ENCODE measurements at places on chromosomes 5 and 9. TPM values are rescaled to one million over a fixed set of nuclear protein-coding genes. Genes with fewer than 3 reads are reported as not detected.
A peak's percentile ranks its signal among the peaks of the same experiment; 100 is the strongest.

- DNase-seq = no peak
- H3K36me3 ChIP-seq = no peaks in the 10 kb centered on the region
- H3K27ac ChIP-seq = no peak overlapping the region
- no peaks in the 10 kb centered on the region for H3K4me1 ChIP-seq
- no peak overlapping the region for H3K4me3 ChIP-seq
Observed at GRCh38 chr5:129656952-129657351, 90.9 kb upstream of the MINAR2 start.

DNA sequence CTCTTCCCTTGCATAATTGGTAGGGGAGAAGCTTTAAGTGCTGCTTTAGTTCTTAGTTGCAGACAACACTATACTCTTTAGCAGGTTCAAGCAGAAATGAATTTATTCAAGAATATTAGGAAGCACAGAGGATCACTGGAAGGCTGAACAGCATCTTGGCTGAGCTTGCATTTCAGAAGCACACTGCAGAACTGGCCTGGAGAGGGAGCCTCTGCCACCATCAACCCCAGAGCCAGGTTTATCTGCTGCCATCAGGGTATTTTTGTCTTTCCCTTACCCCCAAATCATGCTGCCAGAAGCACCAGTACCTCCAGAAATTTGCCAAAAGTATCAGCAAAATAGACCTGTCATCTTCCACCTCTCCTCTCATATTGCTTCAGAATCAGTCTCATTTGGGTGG is 440.7 kb downstream of the DMAC1 start:
- no peak overlapping the region for H3K4me3 ChIP-seq
- H3K27ac ChIP-seq = no peak overlapping the region

DNA sequence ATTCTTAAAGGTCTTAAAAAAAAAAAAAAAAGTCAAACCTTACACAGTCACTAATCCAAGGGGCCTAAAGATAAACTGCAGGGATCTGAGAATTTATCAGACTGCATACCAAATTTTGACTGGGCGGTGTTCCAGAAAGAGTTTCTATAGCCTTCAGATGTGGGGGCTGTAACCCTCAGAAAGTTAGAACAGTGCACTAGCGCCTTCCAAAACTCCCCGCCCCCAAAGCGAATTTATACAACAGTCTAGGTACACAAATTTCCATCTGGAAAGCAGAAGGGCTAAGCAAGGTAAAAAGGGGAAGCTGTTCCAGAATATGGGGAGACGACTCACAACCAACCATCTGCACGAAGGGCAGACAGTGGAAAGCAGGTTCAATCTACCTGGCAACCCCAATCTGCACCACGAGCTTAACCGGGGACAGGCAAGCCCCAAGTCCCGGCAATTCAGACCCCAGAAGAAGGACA is 813 bp downstream of the ERMP1 start:
- peaks cover 18% of the 10 kb centered on the region for H3K4me1 ChIP-seq
- H3K36me3 ChIP-seq = peaks cover 4% of the 10 kb centered on the region
- H3K4me3 ChIP-seq = peak overlapping the region; percentile 74
- peak overlapping the region; percentile 86 for H3K27ac ChIP-seq
- no peaks in the 10 kb centered on the region for H3K27me3 ChIP-seq

GRCh38 chr5:163276466-163276865 is 160.9 kb upstream of the CCNG1 start:
- H3K36me3 ChIP-seq = no peaks in the 10 kb centered on the region
- DNase-seq = no peak
- no peaks in the 10 kb centered on the region for H3K4me1 ChIP-seq
- no peak overlapping the region for H3K4me3 ChIP-seq

- H3K36me3 ChIP-seq = no peaks in the 10 kb centered on the region
- DNase-seq = no peak
- no peak overlapping the region for H3K27ac ChIP-seq
- H3K4me1 ChIP-seq = no peaks in the 10 kb centered on the region
- no peak overlapping the region for H3K4me3 ChIP-seq
- H3K27me3 ChIP-seq = no peaks in the 10 kb centered on the region
Observed at GRCh38 chr5:61496860-61497259, 164.8 kb downstream of the ZSWIM6 start.

GRCh38 chr9:75200892-75201470 is 112.7 kb downstream of the OSTF1 start:
- no peak overlapping the region for H3K27ac ChIP-seq
- DNase-seq = peak; percentile 61
- H3K36me3 ChIP-seq = no peaks in the 10 kb centered on the region
- no peaks in the 10 kb centered on the region for H3K4me1 ChIP-seq
- H3K4me3 ChIP-seq = no peak overlapping the region

DNA sequence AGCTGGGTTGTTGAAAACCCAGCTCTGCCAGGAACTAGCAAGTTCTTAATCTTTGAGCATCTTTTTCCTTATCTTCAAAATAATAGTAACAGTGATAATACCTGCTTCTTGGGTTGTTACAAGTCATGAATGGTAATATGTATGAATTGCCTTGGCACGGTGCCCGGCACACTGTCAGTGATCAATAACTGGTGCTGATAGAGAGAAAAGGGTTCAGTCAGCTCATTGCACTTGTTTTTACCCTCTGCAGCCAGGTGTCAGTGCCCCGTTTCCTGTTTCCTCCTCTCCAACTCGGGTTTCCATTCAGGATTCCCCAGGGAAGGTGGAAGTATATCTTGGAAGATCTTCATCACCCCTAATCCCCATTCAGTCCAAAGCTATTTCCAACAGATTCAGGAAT is 15.8 kb upstream of the NIPAL4 start:
- H3K27me3 ChIP-seq = no peaks in the 10 kb centered on the region
- no peaks in the 10 kb centered on the region for H3K36me3 ChIP-seq
- peaks cover 11% of the 10 kb centered on the region for H3K4me1 ChIP-seq
- H3K4me3 ChIP-seq = no peak overlapping the region

DNA sequence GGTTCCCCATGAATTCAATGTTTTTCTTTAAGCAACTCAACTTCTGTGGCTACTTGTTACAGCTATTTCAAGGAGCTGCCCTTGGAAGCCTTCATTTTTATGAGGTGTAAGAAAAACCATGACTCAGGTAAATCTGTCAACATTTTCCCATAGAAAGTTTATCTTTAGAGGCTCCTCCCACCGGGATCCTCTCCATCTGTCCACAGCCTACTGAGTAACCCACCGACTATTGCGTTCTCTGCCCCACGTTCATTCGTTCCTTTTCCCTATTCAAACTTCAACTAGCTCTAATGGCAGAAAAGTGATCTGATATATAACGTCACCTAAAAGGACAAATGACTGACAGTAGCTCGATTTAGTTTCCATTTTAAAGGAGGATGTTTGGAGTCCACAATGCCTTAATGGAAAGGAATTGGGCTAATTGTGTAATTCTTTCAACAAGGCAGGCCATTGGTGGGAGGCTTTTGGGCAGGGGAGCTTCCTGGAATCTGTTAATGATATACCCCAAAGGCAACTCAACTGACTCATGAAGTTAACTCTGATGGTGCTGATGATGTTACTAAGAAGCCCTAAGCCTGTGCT is 29.3 kb upstream of the NR3C1 start:
- H3K27ac ChIP-seq = no peak overlapping the region
- H3K36me3 ChIP-seq = no peaks in the 10 kb centered on the region
- H3K4me3 ChIP-seq = no peak overlapping the region
- no peaks in the 10 kb centered on the region for H3K4me1 ChIP-seq

DNA sequence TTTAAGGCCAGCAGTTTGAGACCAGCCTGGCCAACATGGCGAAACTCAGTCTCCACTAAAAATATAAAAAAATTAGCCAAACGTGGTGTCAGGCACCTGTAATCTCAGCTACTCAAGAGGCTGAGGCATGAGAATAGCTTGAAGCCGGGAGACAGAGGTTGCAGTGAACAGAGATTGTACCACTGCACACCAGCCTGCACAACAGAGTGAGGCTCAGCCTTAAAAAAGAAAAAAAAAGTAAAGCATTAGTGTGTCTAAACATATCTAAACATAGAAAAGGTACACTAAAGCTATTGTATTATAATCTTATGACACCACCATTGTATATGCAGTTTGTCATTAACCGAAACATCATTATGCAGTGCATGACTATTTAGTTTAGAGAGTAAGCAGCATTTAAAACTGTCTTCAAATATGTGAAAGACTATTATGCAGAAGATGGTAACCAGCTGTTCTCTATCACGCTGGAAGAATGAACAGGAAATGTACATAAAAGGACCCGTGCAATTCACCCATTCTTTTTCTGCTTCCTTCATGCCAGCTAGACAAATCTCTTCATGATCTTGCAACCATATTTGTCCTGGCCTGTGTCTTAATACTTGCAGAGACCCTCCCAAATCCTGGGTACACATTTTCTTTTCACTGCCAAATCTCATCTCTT is 58.6 kb downstream of the ITGA1 start:
- DNase-seq = no peak
- no peaks in the 10 kb centered on the region for H3K4me1 ChIP-seq
- H3K27me3 ChIP-seq = no peaks in the 10 kb centered on the region

DNA sequence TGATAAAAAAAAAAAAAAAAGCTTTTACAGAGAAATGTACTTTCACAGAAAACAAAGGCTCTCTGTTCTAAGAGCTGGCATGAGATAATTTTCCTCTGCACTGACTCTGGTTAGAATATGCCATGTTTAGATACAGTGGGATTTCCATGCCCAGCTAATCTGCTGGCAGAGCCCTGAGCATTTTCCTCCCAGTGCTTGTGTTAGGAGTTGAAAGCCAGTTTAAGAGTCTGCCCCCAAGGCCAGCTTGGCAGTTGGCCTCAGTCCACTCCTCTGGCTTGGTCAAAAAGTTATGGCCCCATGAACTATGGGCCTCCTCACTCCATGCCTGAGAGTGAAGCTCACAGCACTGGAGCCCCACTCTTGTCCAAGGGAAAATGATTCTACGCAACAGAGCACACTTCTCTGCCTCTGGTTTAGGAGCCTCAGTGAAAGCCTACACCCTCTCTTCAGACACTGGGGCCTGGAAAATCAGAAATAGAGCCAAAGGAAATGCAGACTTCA is 21.9 kb downstream of the MOCS2 start:
- no peak overlapping the region for H3K4me3 ChIP-seq
- no peak overlapping the region for H3K27ac ChIP-seq
- H3K27me3 ChIP-seq = no peaks in the 10 kb centered on the region
- H3K4me1 ChIP-seq = peaks cover 8% of the 10 kb centered on the region

GRCh38 chr5:128413356-128413755 is 124.7 kb downstream of the FBN2 start:
- no peak for DNase-seq
- no peaks in the 10 kb centered on the region for H3K27me3 ChIP-seq
- H3K36me3 ChIP-seq = no peaks in the 10 kb centered on the region
- H3K4me1 ChIP-seq = peaks cover 16% of the 10 kb centered on the region
- H3K27ac ChIP-seq = no peak overlapping the region
- H3K4me3 ChIP-seq = no peak overlapping the region

- no peak overlapping the region for H3K27ac ChIP-seq
- no peaks in the 10 kb centered on the region for H3K36me3 ChIP-seq
- no peaks in the 10 kb centered on the region for H3K27me3 ChIP-seq
- no peak overlapping the region for H3K4me3 ChIP-seq
Observed at GRCh38 chr9:91159664-91160121, 202.0 kb downstream of the AUH start.

DNA sequence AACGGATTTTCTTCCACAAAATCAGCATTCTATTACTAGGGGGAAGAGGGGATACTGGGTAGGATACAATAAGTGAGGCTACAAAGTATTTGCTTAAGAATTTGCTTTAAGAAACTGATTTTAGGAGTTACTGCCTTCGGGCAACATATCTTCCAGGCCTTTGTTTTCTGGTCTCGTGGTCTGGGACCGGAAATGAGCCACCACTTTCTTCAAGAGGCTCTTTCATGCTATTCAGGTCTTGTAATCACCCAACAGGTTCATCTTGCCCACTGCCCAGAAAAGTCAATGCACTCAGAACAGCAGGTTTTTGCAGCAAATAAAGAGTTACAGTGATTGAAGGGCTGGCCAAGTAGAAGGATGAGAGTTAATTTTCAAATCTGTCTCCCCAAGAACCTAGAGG is 6.6 kb upstream of the AOPEP start:
- H3K27me3 ChIP-seq = no peaks in the 10 kb centered on the region
- no peak overlapping the region for H3K27ac ChIP-seq
- no peaks in the 10 kb centered on the region for H3K4me1 ChIP-seq
- no peaks in the 10 kb centered on the region for H3K36me3 ChIP-seq
- H3K4me3 ChIP-seq = no peak overlapping the region
- DNase-seq = no peak

DNA sequence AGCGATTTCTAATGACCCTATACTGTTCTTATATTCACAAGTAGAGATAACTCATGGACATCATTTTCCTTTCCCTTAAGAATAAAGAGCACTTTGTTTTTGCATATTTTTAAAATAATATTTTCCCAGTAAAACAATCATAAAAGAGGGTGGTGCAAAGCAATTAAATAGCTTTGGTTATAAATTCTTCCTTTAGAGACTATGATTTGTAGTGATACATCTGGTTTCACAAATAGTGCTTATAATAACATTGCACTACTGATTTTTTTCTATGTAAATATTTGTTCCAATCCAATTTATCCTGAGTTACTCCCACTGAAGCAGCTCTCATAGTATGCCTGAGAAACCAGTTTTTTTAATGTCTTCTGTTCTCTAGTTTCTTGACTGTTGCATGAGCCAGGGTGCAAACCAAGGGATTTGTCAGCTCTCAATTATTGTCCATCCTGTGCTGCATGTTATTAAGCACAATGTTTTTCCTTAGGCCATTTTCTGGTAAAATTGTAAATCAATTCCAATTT is 74.7 kb downstream of the LURAP1L start:
- H3K27me3 ChIP-seq = no peaks in the 10 kb centered on the region
- H3K4me3 ChIP-seq = no peak overlapping the region
- no peak for DNase-seq
- no peaks in the 10 kb centered on the region for H3K36me3 ChIP-seq
- no peaks in the 10 kb centered on the region for H3K4me1 ChIP-seq

- H3K36me3 ChIP-seq = no peaks in the 10 kb centered on the region
- no peak overlapping the region for H3K27ac ChIP-seq
- H3K4me1 ChIP-seq = no peaks in the 10 kb centered on the region
Observed at GRCh38 chr5:72101828-72102227, 5.4 kb upstream of the MAP1B start.

DNA sequence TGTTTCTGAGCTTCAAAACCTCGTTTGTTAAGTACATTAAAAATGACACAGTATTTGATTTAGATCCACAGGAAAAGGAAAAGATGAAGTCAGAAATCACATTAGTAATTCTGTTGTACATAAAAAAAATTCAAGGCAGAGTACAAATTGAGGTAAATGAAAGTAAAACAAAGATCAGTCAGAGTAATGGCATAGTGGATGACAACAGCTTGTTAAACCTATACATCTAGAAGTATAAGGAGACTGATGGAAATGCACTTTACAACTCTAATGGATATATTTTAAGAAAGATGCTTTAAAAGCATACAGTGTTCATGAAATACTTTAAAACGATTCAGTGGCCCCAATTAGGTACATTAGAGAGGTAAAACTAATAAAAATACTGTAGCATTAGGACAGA is 631.3 kb upstream of the SEMA6A start:
- no peaks in the 10 kb centered on the region for H3K27me3 ChIP-seq
- no peaks in the 10 kb centered on the region for H3K4me1 ChIP-seq
- no peaks in the 10 kb centered on the region for H3K36me3 ChIP-seq

Gene IL3
- total RNA-seq = not detected

Gene IPPK
- 15.4 TPM for total RNA-seq

Gene PCDHA2
- total RNA-seq = not detected

Gene APBA1
- 0.20 TPM for total RNA-seq

Gene MARCHF3
- total RNA-seq = 2.3 TPM

Gene CTSL
- 63.1 TPM for total RNA-seq

All from HCT116 (cell line).